Peyer's patch (tissue), 4 donors: ENCODE measurements at places on chromosomes 13 and 19. TPM values are rescaled to one million over a fixed set of nuclear protein-coding genes. Genes with fewer than 3 reads are reported as not detected.

CD79A gene
- 3.8 TPM for total RNA-seq

SERP2 gene
- 3.3 TPM for total RNA-seq

C13orf42 gene
- not detected for total RNA-seq

NLRP12 gene
- total RNA-seq: not detected

ZNF729 gene
- total RNA-seq: not detected

CARM1 gene
- 24.8 TPM for total RNA-seq

KASH5 gene
- total RNA-seq: not detected

KCNJ14 gene
- 1.9 TPM for total RNA-seq

RASGRP4 gene
- 0.70 TPM for total RNA-seq

CEACAM4 gene
- not detected for total RNA-seq

C3 gene
- total RNA-seq: 294 TPM

ZNF563 gene
- total RNA-seq: 5.8 TPM

MCOLN1 gene
- total RNA-seq: 37.1 TPM
